Left renal pelvis (tissue), 4 donors: ENCODE measurements at places on chromosomes 12 and 14. TPM values are rescaled to one million over a fixed set of nuclear protein-coding genes. Genes with fewer than 3 reads are reported as not detected.

CCDC184 gene
- polyA plus RNA-seq: 2.3 TPM

PLEKHD1 gene
- polyA plus RNA-seq: 5.9 TPM

MIPOL1 gene
- polyA plus RNA-seq: 6.3 TPM

ATXN7L3B gene
- 84.4 TPM for polyA plus RNA-seq

PLEKHG7 gene
- 0.66 TPM for polyA plus RNA-seq
